HuH-7 (cell line): ENCODE measurements at places on chromosomes 3 and 15.

DNA sequence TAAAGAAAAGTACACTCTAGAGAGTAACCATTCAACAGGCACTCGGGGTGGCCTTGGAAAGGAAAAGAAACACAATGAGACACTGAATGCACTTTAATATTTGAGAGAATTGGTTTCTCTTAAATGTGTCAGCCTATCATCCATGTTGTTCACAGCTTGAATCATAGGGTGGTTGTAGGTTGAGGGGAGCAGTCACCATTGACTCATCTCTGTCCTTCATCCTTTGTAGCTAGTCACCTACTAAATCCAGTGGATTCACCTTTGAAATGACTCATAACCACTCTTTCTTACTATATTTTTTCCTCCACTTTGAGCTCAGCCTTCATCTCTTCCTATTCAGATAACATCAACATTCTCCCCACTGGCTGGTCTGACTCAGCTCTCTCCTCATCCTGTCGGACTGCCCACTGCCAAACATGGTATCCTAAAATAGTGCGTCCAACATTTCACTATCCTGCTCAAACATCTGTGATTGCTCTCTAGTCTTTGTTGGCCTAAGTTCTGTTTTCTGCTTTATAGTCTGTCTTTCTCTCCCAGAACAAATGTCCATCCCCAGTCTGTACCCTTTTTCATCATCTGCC lies 182.7 kb upstream of the GADL1 start:
- DNase-seq = no peak

- no peak for DNase-seq
Observed at GRCh38 chr3:141306922-141307321, 61.4 kb upstream of the ZBTB38 start.

DNA sequence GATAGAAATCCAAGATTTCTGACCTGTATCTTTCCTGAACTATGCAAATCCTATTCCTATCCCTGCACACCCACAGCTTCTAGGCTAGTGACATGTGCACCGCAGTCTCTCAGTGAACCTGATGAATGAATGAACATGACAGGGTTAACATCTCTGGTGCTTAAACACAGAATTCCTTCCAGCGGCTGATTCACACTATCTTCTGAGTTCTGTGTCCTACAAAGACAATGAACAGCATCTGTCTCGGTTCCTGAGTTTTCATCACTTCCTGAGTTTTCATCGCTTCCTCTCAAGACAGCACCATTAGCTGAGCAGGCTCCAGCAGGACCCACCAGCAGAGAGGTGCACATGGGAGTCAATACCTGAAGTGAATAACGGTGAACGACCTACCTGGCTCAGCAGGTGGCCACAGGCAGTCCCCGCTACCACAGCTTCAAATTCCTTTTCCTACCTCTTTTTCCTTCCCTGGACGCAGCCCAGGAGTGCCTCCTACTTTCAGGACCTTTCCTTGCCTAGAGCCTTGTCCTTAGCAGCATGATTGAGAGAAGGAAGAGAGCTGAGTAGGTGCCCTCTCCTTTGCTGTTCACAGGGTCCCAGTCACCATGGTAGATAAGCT lies 113.5 kb downstream of the IGF2BP2 start:
- DNase-seq = no peak

DNA sequence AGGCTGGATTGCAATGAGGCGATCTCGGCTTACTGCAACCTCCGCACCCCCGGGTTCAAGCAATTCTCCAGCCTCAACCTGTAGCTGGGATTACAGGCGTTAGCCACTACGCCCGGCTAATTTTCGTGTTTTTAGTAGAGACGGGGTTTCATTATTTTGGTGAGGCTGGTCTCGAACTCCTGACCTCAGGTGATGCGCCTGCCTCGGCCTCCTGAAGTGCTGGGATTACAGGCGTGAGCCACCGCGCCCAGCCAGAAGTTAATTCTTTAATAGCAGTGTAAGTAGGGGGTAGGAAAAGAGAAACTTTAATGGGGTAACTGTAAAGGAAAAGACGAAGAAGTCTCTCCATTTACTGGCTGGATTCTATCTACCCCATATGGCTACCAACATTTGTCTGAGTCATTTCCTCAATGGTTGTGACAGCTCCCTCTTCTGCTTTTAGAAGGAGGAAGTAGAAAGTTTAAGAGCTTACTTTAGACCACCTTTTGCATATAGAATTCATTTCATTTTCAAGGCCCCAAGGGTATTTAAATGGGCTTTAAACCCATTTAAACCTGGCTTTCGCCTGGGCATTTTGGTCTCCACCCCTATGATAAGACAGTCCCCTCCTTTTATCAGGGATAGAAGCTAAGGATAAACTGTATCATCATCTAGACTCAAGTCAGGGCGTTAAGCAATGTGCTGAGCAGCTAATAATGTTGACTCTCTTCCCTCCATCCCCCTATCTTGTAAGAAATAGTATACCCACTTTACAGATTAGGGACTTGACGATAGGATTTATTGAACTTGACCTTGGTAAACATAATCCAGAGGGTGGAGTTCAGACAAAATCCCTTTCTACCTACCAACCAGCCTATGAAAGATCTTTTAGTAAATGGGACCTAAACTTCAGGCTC lies 1.1 kb upstream of the CDV3 start:
- no peak for DNase-seq

DNA sequence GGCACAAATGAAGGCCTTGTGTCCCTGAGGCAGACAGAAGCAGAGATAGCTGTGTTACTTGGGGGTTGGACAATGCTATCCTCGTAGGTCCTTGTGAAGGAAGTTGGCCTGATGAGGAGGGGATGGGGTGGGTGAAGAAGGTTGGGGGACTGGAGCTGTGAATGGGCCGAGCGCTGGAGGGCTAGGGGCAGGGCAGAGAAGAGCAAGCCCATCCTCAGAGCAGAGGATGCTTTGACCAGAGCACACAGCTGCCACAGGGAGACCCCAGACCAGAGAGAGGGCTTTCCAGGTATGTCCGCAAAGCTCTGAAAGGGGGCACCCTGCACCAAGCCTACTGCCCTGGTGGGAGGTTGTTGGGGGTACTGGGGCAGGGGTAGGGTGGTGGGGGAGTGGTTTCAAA lies 5.7 kb upstream of the TBC1D2B start:
- no peak for DNase-seq

DNA sequence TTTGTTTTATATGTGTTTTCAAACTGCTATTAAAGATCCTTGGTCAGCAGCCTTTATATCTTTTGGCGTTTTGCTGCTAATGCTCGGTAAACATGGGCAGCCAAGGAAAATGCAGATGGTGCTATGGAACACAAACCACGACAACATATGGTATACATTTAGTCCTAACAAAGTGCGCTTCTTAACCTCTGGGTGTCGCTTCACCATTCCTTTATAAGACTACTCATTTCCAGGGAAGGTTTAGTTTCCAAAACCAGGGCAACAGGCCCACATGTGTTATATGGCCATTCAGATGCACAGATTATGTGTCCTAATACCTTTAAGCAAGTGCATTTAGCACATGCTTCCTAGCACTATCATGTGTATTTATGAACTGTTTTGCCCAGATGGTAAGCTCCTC lies 14.7 kb downstream of the SHOX2 start:
- no peak for DNase-seq

DNA sequence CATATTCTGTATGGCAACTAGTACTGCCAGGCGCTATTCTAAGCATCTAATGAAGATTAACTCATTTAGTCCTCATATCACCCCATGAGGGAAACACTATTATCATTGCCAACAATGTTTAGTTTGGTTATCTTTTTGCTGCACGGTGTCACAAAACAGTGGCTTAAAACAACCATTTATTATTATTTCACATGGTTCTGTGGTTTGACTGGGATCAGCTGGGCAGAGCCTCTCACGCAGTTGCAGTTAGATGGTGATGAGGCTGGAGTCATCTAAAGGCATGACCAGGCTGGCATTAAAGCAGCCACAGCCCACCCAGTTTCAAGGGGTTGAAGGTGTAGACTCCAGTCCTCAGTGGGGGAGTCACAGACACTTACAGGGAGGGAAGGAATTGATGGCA lies 32.8 kb upstream of the RASA2 start:
- no peak for DNase-seq

- no peak for DNase-seq
Observed at GRCh38 chr3:14478956-14479550, 61.1 kb downstream of the GRIP2 start.

DNA sequence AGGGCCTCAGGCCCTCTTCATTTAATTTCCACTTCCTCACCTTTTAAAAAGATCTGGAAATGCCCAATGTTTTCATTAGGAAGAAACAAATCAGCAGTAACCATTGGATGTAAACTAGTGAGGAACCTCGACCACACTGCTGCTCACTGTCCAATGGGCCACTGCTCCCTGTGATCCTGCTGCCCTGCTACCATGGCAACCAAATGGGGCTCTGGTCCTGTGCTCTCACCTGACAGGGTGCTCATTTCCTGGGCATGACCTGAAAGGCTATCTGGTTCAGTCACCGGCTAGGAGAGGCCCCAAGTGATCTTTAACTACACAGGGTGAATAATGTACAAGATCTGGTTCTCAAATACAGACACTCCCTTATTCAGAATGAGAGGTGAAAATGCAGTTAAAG lies 54.6 kb downstream of the ARHGEF3 start:
- no peak for DNase-seq

DNA sequence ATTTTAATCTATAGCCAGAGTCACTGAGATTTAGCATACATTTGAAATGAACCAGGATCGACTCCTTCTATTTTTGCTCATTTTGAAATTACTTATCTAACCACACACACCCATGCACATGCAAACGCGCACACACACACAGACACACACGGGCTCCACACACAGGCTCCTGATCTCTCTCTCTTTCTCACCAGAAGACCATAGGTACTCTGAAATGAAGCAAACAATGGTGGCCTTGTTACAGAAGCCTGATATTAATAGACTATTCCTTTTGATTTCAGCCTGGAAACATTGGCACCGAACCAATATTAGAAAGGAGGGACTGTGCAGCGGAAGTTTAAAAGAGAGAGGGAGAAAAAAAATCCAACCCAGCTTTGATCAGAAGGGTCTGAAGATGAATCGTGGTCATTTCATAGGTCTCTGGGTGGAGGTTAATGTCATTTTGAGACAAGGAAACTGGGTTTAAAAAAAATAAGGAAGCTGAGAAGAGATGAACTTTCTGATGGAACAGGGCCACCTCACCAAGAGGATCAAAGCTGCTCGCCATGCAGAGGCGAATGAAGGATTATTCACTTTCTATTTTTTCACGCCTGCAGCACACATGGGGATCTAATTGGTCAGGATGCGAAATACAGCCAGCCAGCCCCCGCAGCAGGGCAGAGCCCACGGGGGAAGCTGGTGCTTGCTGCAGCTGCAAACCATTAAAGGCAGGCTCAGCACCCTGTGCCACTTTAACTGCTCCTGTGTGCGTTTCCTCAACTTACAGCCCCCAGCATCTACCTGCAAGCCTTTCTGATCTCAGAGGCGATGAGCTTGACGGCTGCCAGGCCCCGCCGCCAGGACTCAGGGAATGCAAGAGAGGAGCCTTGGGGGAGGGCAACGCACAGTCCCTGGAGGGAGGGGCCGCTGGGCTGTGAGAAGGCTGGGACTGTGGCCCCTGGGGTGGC lies 88.8 kb downstream of the HES1 start:
- DNase-seq = no peak

- DNase-seq = no peak
Observed at GRCh38 chr15:41688671-41689070, 28.5 kb downstream of the MGA start.

DNA sequence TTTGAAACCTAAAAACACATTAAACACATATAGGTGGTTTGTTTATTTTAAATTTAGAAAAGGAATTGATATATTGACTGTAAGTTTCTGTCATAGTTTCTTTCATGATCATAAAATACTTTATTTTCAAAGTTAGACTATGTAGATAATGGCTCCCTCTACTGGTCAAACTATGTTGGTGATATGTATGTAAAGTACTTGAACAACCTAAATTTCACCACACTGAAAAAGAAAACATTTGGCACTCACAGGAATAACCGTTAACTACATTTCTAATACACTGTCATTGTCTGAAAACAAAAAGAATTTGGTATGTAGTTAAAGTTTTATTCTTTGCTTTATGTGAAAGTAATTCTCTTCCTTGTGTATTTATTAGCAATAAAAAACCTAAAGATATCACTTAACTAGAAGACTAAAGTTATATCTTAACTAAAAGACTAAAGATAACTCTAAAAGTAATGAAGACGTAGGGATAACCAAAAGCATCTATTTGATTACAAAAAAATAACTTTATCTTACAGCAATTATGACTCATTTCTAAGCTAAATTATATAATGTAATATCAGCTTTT lies 427.5 kb downstream of the VGLL3 start:
- peak; percentile 4 for DNase-seq

DNA sequence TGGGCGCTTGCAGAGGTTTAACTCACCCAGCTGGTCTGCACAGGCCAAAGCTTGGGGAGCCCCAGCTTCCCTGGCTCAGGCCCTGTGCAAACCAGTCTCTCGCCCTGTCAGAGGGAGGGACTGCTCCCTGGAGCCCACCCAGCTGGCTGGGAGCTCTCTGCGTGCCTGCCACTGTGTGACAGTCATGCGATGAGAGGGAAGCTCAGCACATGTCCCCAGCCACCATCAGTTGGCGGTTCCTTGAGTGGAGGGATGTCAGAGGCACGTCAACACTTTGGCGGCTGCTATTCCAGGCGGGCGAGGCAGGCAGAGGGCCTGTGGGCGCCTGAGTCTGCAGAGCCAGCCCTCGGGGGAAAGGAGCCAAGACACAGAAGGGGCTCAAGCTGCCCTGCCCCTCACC lies 324.6 kb downstream of the UACA start:
- no peak for DNase-seq

- DNase-seq = no peak
Observed at GRCh38 chr3:49896345-49896744, 7.3 kb downstream of the MST1R start.

DNA sequence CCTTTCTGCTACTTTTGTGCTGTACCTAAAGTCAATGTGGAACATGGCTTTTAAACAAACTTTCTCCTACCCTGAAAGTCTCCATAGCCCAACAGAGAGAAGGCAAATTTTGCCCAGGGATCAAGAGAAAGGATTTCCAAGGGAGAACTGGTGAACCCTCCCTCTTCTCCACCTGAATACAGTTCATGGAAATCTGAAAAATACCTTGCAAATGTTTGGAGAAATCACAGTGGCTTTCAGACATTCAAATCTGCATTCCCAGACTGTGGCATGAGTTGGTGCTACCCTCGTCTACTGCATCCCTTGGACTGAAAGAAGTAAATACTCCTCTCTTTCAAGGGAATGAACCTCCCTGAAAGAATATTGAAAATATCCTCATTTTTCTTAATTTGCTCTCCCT lies 38.7 kb downstream of the ZIC4 start:
- no peak for DNase-seq

GRCh38 chr3:27509376-27509775 lies 25.2 kb upstream of the SLC4A7 start:
- DNase-seq = no peak

- no peak for DNase-seq
Observed at GRCh38 chr3:114274929-114275328, 18.9 kb upstream of the TIGIT start.

DNA sequence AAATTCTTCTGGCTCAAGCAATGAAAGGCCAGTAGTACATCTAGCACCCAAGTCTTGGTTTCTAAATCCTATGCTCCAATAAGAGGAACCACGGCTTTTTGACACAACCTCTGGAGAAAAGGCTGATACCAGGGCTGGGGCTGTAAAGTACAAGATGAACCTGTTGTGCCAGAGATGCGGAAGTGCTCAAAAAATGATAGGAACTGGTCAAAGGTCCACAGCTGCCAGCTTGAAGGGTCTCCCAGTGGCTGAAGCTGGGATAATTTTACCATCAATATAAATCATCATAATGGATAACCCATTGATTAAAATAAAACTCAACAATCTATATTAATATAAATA lies 558 bp upstream of the NCEH1 start:
- no peak for DNase-seq

GRCh38 chr3:105051972-105052371 lies 314.7 kb upstream of the ALCAM start:
- no peak for DNase-seq

- DNase-seq = no peak
Observed at GRCh38 chr3:20999661-21000060, 751.3 kb downstream of the ZNF385D start.
